ENCODE measurements at places on chromosomes 2 and 18.
A peak's percentile ranks its signal among the peaks of the same experiment; 100 is the strongest.

DNA sequence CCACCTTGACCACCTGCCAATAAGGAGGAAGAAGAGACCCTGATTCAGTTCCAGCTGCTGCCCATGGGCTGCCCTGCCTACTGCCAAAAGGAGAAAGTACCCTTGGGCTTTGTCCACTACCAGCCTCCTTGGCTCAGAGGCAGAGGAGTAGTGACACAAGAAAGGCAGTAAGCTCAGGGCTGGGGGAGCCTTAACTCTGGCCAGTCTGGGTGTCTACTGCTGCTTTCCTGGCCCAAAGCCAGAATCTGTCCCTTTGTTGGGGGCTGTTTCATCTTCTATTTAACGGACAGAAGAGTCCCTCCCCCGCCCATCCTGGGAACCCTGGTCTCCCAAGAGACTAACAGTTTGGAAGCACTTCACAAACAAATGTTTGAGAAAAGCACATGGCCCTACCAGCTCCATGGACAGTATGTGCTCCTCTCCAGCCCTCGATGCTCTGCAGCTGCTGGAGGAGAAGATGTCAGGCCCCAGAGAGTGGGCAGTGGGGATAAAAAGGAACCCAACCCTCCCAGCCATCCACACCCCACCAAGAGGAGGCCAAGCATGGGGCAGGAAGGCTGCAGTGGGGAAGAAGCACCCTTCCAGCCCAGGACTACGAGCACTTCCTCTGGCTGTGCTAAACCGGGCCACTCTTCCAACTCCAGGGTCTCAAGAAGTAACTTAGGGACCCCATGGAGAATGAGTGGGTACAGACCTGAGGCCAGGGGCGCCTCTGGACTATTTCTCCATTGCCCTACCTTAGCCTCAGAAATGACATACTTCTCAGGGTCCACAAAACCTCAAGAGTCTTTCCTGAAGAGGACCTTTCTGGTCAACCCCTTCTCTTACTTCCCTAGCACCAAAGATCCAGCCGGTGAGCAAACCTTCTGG is 1.2 kb downstream of the ATG9A start:
- no peak for DNase-seq

DNA sequence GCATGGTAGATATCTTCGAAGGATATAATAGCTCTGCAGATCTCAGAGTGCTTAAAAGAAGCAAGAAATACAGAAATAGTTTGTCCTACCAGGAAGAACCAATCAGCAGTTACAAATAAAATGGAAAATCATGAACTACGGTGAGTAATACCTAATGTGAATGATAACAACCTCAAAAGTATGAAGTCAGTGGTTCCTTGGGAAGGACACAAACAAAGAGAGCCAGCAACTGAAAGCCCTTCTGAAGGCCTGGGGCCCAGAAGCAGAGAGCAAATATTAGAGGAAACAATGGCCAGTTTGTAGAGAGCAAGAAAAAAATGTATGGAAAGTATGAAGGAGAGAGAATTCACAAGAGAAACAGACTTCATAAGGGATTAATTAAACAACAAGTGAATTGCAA is 226.8 kb upstream of the CHST9 start:
- no peak for DNase-seq

DNA sequence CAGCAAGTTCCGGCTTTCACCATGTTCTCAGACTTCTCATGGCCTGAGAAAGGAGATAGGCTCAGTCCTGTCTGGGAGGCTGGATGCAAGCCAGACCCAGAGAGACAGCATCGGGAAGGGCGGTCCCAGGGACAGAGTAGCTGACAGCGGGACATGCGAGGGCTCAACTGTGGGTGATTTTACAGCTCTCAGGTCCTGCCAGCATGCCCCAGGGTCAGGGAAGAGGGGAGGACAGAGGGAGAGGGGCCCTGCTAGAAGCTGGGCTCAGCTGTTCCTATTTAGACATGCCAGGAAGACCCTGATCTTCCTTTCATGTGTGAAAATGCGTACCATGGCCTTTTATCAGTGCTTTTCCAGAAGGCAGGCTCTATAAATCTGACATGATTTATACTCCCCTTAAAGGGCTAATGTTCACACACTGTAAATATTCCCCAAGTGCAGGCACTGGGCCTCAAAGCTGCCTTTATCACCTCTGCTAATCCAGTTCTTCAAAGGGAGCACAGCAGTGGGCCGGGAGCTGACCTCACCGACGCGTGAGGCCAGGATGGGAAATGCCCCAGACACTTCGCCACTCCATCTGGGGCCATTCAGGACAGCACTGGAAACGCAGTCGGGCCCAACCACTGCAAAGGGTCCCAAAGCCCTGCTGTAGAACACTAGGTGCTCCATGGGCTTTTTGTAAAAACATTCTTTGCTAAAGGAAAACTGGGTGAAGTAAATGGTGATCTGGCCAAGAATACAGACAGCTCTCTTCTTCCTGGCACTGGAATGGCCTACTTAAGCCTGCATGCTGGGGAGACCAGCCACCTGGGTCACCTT is 96.1 kb upstream of the LMAN1 start:
- DNase-seq = no peak

GRCh38 chr2:147260241-147260640 is 584.6 kb upstream of the ACVR2A start:
- DNase-seq = no peak

DNA sequence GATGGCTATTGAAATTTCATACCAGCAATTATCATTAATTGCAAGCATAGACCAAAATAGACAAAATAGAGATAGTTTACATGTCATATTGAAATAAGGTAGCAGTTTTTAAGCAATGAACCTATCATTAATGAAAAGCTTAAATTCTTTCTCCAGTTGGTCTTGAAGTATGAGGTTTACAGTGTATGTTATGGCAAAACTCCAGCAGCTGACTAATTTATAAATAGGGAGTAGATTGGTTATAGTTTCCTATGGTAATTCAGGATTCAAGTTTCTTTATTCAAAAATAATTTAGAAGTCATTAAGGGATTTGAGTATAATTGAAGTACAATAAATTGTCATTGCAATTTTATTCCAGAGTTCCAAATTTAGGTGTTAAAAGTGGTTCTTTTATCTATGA is 69.6 kb upstream of the COL5A2 start:
- peak; percentile 36 for DNase-seq

GRCh38 chr2:10900216-10901109 is 11.3 kb upstream of the KCNF1 start:
- DNase-seq = peak; percentile 75

Data from A673 (cell line).